Activated CD4-positive, alpha-beta T cell treated with anti-CD3 and anti-CD28 coated beads, Interleukin-2, amount 10 ng/mL, durations not matched to agents 7 days and 5 days (primary cell): ENCODE measurements at places on chromosomes 16 and 17.

DNA sequence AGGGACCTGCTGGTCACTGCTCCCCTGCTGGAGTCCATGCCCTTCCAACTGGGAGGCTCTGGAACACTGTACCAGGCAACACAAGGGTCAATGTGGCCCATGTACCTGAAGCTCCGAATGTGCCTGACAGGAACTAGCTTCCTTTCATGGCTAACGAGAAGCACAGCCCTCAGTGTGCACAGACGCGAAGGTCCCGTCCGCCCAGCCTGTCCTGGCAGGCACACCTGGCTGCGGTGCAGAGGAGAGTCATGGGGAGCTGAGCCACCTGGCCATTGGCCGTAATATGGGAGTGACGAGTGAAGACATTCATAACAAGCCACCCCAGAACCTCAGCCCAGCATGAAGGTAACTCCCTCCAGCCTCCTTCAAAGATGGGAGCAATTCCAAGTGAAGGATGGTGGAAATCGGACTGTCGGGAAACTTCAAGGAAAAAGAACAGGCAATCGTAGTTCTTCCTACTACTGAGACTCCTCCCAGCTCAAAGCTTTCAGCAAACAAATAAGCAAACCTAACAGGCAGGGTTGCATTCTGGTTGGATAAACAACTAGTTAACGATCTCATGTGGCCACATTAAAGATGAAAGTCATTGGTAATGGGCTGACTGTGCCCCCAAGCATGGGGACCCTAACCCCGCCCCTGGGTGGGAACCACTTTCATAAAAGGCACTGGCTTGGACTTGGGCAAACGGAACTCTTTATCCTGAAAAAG lies 13.2 kb downstream of the TMEM11 start:
- DNase-seq: no peak

DNA sequence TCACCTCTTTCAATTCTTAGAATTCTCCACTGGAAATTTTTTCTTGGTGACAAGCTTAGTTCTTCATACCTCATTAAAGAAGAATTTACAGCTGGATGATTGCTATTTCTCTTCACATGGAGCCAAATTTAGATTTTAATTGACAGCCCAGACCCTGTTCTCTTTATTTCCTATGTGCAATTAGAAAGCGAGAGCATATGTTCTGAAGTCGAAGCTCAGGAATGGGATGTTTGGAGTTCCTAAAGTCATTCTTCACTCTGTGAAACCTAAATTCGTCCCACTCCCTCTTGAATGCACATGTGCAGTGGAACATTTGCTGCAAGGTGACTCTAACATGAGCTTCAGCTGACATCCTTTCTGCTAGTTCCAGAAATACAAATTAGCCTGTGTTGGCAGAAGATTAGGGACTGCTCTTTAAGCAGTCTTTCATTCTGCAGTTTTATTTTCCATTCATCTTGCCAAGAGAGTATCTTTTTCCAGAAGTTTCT lies 129.3 kb upstream of the KCNJ16 start:
- DNase-seq: no peak

DNA sequence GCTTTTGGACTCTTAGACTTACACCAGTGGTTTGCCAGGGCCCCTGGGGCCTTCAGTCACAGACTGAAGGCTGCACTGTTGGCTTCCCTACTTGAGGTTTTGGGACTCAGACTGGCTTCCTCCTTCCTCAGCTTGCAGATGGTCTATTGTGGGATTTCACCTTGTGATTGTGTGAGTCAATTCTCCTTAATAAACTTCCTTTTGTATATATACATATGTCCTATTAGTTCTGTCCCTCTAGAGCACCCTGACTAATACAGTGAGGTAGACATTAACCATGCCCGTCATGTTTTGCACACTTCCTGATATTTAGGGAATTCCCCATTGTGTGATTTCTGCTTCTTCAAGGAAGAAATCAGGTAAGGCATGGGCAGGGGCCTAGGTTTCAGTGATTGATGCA lies 147.8 kb upstream of the CA10 start:
- no peak for DNase-seq

- no peak for DNase-seq
Measured at GRCh38 chr16:67632415-67633172, 12.3 kb upstream of the CARMIL2 start.

DNA sequence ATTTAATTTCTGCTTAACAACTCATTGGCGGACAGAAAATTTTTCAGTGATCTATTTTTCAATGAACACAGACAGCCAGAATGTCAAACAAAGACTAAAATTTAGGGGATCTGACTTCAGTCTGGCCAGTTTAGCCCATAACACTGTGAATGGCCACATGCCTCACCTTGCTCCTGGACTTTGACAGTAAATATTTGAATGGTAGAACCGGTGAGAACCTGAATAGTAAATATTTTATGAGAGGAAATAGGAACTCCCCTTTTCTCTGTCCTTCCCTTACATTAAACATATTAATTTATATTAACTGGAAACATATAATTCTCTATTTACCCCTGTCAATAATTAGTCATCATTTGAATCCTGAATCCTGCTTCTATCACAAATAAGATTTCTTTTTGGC lies 942.1 kb downstream of the KCNJ2 start:
- DNase-seq: no peak

DNA sequence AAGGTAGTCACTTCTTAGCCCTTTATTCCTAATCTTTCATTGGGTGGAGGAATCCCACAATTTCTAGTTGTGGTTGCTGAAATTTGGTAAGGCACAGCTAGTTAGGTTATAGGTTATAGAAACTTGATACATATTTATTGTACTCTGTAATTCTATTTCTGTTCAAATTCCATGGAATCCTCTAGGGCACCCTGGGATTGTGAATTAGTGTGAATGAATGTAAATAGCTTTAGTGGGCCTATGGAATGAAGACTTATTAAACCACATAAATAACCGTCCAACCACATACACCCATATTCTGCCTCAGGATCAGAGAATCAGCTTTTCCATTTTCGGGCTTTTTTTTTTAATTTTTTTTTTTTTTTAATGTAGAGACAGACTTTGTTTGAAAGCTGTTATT lies 9.2 kb downstream of the TANC2 start:
- no peak for DNase-seq

DNA sequence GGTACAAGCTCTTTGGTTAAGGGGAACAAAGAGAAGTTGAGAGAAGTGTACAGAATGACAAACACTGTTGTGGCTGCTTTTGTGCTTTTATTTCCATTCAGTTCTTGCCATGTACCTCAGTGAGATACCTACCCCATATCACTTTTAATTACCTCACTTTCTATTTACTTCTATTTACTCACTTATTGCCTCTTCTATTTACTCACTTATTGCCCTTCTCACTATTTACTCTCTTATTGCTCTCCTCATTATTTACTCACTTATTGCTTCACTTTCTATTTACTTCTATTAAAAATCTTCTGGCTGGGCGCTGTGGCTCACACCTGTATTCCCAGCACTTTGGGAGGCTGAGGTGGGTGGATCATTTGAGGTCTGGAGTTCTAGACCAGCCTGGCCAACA lies 41.9 kb downstream of the MBTD1 start:
- no peak for DNase-seq

DNA sequence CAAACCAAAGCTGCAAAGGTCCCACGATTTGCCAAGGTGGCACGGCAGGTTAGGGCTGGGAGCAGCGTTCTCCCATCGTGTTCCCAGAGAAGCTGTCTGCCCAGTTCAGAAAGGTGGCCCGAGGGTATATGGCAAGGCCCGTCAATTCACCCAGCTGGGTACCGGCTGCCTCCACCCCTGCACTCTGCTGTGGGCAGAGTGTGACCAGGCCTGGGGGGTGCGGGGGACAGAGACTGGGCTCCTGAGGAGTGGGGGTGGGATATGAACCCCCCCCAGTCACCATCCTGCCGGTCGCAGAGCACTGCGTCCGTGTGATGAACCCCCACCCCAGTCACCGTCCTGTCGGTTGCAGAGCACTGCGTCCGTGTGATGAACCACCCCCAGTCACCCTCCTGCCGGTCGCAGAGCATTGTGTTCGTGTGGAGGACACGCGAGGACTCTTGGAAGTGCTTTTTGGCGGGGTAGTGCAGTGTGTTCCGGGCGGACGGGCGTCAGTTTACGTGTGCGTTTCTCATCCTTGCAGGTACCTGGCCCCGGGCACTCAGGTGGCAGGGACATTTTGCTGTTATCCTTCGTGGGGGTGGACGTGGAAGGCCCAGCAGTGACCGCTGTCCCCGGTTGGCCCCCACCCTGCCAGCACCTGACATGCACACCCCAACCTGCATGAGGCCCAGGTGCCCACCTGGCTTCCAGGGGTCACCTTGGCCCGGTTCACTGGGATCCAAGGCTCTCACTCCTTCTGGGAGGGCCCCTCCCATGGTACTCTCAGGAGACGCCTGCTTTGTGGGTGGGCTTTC lies 2.7 kb upstream of the FASN start:
- no peak for DNase-seq

DNA sequence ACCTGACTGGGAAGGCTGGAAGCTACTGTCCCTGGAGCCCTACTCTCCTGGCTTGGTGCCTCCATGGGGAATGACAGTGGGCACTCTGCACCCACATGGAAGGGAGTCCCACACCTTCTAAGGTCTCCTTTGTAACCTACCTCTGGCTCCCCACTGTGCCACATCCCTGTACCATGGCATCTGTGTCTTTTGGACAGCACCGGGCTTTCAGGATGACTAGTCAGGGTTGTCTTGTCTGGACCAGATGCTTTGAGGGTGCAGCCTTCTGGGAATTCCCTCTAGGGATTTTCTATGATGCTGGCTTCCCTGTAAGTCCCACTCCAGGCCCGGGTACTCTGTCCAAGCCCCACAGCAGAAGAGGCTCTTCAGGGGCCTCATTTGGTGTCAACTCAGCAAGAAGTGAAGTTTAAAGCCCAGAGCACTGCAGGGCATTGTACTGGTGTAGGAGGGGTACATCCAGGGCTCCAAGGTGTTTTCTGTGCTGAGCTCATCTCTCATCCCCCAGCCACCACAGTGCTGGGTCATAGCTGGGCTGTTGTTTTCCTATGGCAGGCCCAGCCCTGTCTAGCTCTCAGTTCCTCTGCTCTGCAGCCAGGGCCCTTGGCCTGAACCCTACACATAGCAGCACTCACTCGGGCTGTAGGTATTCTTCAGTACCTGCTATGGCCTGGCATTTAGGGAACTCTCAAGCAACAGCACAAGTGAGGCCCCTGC lies 255.3 kb downstream of the CPPED1 start:
- DNase-seq: no peak

DNA sequence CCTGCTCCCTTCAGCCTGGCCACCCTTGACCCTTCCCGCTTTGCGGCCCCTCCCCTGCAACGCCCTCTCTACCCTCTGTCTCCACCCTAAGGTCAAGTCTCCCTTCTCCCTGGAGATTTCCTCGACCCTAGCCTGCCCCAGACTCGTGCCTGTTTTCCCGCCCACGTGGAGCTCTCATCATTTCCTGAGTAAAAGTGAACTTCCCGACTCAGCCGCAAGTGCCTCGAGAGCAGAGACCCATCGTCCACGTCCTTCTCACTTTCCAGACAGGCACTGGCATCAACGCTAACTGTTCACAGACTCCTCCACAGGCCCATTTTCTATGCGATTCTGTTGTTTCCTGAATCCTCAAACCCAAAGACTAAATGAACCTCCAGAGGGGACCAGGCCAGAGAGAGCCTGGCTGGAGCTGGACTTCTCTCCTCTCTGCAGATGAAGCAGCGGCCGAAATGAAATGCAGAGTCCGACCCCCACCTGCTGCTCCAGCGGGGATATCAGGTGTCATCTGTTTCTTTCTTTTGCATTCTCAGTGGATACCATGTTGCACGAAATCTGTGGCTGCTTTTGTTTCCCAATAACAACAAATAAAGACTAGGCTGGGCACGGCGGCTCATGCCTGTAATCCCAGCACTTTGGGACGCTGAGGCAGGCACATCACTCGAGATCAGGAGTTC lies 52.5 kb downstream of the RTN4RL1 start:
- DNase-seq: no peak

- DNase-seq: no peak
Measured at GRCh38 chr16:77767211-77767610, 21.2 kb upstream of the VAT1L start.

GRCh38 chr16:66020046-66020445 lies 346.4 kb upstream of the CDH5 start:
- no peak for DNase-seq

DNA sequence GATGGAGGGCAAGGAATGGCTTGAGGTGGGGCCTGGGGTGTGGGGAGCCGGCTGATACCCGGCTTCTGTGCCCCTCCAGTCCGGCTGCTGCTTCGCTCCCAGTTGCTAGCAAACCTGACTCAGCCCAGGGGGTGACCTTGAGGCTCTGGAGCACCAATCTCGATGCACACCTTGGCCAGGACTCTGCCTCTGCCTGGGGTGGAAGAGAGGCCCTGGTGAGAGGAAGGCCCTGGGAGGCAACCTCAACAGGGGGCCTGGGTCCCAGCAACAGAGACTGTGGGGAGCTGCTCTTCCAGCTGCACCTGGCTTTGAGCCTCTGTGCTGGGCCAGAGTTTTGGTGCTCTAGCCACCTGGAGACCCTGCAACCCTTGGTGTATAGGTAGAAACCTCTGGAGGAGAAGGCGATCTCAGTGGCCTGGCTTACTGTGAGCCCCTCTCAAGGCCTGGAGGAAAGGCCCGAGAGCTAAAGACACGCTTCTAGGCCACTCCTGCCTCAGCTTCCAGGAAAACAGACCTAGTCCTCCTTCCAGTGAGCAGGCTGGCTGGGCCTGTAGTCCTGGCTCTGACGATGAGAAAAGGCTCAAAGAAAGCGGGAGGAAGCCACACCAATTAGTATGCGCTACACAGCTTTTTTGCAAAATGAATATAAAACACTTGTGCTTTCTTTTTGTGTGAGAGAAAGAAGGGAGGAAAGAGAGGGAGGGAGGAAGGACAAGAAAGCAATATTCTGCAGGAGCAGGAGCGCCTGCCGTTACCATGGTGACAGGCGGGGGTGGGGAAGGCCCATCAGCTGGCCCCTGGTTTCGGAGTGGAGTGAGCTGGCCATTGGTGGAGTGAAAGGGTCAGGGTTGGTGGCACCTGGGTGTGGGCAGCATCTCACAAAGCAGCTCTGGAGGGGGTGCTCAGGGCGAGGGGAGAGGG lies 51.0 kb downstream of the VAC14 start:
- no peak for DNase-seq

DNA sequence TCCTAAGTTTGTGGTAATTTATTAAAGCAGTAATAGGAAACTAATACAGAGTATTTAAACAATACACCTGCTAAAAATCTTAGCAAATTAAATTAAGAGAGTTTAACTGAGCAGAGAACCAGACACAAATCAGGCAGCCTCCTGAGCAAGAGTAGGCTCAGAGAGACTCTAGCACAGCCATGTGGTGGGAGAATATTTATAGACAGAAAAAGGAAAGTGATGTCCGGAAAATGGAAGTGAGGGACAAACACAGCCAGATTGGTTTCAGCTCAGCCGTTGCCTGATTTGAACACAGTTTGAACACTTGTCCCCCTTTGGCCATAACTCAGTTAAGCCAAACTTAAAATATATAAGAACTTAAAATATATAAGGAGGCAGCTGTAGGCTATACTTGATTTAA lies 192.6 kb upstream of the PSMD7 start:
- no peak for DNase-seq

- DNase-seq: no peak
Measured at GRCh38 chr17:2181897-2182448, 121.6 kb downstream of the SMG6 start.

GRCh38 chr17:82186221-82186620 lies 26.4 kb downstream of the CCDC57 start:
- DNase-seq: no peak

- no peak for DNase-seq
Measured at GRCh38 chr16:17377360-17378324, 93.1 kb downstream of the XYLT1 start.
